Cardiac muscle cell (in vitro differentiated cells and primary cell): ENCODE measurements at places on chromosomes 7 and 10.
A peak's percentile ranks its signal among the peaks of the same experiment; 100 is the strongest.

GRCh38 chr7:107332488-107333269, 137.2 kb upstream of the GPR22 start:
- DNase-seq, result no peak

GRCh38 chr10:71029907-71030306, 141.5 kb upstream of the PCBD1 start:
- no peak for DNase-seq

DNA sequence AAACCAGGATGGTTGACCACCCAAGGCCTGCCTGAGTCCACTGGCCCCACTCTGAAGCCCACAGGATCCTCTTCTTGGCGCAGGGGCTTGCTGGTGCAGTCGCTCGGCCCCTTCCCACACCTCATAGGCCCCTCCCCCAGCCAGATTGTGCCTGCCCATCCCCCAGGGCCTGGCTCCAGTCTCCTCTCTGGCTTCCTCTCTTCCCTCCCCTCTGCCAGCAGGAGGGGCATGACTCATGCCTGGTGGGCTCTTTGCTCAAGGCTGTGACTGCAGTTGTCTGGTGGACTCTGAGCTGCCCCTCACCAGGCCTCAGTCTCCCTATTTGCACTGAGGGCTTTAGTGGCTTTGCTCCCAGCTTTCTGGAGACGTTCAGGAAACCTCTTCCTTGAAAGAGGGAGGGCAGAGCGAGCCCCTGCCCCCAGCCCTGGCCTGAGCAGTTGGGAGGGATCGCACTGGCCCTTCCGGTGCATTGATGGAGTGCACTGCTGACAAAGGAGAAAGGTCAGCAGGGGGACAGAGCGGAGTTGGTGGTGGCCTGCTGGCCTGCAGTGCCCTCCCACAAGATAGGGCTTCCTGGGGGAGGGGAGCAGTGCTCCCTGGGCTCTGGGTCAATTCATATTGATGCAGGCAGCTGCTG, 60.7 kb downstream of the ZMIZ1 start:
- DNase-seq, result peak; percentile 59

GRCh38 chr7:23443974-23444373, 26.3 kb downstream of the IGF2BP3 start:
- DNase-seq, result peak; percentile 36

- DNase-seq, result no peak
Observed at GRCh38 chr10:12605580-12606405, 256.4 kb downstream of the CAMK1D start.

DNA sequence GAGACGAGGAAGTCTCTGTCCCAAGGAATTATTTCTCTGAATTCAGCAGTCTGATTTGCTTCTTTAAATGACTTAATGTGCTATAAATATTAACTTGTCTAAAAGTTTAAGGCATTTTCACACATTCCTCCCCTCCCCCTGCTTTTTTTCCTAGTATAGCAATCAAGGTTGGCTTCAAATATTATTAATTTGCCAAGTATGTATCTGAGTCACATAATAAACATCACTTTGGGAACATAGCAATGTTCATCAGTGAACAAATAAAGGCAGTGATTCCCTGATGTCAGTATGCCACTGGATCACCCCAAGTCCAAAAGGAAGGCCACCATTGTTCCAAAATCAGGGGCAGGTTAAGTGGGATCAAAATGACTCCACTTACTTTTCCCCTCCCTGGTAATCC, 40.5 kb downstream of the PDE6C start:
- no peak for DNase-seq

DNA sequence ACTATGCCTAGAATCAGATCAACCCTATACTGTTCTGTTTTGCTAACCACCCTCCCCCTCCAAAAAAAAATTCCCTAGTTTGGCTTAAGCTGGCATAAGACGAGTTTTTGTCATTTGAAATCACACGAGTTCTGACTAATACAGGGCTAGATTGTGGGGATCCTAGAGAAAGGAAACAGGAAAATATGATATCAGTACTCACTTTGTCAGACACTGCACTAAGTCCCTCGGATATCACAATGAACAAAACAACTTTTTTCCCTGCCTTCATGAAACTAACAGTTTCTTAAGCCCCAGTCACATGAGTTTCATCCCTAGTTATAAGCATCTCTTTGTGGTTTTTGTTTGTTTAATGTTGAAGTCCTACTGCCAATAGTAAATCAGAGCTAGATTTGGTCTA, 118.5 kb downstream of the ITGB8 start:
- no peak for DNase-seq
